Fibroblast of mammary gland (primary cell): ENCODE measurements at places on chromosomes 1 and 21.

DNA sequence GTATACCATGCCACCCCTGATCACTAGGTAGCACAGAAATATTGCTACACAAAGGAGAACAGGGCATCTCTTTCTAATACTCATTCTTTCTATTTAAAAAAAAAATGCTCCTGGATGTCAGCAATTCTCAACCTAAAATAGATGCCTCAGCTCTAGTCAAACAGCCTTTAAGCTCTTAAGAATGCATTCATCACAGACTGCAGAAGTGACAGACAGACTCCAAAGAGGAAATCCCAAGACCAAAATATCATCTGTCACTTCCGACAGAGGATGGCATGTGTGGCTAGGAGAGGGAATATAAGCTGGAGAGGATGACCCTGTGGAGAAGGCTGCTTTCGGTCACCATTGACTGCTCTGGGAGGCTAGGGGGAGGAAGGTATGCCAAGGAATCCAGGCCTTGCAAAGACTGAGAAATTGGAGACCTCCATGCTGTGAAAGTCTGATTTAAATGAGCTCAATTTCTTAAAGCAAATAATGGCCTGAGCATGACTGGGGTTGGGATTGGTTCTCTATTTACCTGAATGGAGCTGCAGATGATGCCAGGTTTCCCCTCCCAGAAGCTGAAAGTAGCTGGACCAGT is 277.4 kb downstream of the BRINP2 start:
- no peak for DNase-seq

DNA sequence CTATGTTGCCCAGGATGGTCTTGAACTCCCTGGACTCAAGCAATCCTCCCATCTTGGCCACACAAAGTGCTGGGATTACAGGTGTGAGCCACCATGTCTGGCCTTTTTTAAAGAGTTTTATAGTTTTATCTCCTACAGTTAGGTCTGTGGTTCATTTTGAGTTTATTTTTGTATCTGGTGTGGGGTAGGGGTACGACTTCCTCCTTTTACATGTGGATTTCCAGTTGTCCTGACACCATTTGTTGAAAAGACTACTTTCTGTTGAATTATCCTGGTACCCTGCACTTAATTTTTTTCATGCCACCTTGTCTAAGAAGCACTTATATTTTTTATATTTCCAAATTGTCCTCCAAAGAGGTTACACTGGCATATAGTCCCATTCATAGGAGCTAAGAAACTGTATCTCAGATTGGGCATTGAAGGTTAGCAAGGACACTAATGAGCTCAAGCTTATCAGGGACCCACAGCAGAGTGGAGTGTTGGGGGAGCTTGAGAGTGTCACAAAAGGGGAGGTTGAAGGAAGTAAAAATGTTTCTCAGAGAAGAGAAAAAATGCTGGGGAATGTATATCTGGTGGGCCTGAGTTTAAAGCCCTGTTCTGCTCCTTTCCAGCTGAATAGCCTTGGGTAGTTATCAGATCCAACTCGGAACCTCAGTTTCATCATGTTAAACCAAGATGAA is 23.4 kb upstream of the MEF2D start:
- no peak for DNase-seq

GRCh38 chr21:37244501-37245095 is 22.5 kb downstream of the VPS26C start:
- no peak for DNase-seq

DNA sequence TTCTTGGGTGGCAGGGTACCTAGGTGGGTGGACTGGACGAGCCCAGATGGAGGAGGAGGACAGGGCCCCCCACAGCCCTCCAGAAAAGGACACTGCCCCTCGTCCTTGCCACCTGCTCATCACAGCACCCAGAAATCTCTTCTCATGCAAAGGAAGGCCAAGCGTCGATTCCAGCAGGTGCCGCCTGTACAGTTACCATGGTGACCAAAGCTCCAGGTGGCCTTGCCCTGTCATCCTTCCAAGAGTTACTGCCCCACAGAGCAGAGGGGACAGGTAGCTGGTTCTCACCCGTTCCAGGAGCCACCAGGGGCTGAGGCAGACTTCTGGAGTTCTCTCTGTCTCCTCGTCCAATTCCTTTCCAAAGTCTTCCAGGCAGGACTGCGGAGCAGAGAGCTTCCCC is 119.9 kb upstream of the VAMP3 start:
- DNase-seq, result no peak

DNA sequence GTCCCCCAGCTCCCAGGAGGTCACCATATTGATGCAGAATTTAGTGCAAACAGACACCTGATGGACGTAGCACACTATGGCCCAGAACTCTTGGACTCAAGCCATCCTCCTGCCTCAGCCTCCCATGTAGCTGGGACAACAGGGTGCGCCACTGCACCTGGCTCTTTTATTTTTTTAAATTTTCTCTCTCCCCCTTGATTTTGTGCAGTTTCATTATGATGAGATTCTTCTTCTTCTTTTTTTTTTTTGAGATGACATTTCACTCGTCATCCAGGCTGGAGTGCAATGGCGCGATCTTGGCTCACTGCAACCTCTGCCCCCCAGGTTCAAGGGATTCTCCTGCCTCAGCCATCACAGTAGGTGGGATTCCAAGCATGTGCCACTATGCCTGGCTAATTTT is 63.8 kb downstream of the RPS6KA1 start:
- no peak for DNase-seq

- DNase-seq, result peak; percentile 4
Observed at GRCh38 chr1:3483801-3484444, 29.5 kb downstream of the ARHGEF16 start.

- peak; percentile 42 for DNase-seq
Observed at GRCh38 chr1:115669886-115670285, 28.1 kb downstream of the VANGL1 start.

GRCh38 chr21:40054403-40054802 is 187.2 kb downstream of the PCP4 start:
- no peak for DNase-seq

DNA sequence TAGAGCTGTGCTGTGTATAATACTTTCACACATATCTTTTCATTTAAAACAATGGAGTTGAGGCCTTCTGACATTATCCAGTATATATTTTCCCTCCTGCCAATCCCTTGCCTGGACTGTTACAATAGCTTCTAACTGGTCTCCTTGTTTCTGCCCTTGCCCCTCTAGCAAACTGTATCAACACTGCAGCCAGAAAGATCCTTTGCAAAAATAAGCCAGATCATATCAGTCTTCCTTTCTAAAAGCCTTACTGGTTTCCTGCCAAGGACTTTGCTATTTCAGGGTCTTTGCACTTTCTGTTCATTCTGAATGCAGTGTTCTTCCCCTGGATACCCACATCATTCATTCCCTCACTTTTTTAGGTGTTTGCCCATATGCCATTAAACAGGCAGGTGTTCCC is 370.1 kb downstream of the PTBP2 start:
- DNase-seq, result no peak

GRCh38 chr1:117058810-117059209 is 1.3 kb upstream of the TTF2 start:
- DNase-seq, result no peak

GRCh38 chr1:147171399-147172167 is 687 bp downstream of the PRKAB2 start:
- peak; percentile 18 for DNase-seq

GRCh38 chr1:216815260-216816131 is 92.3 kb upstream of the ESRRG start:
- DNase-seq, result no peak

DNA sequence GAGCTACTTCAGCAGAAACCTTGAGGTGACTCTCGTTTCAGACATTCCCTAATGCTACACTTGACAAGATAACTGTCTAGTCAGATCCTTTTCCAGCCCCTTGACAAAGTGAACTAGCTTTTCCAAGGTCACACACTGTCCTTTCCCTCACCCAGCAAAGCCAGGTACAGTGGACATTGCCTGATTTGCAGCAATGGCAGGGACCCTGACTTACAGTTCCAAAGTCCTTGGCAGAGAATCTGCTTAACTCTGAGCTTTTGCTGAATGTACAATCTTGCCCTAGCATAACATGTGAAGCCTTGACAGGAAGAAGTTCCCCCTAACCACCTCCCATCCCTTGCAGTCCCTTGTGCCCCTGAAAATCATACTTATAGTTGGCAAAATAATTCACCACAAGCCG is 37.1 kb downstream of the HSD3B2 start:
- DNase-seq, result no peak

DNA sequence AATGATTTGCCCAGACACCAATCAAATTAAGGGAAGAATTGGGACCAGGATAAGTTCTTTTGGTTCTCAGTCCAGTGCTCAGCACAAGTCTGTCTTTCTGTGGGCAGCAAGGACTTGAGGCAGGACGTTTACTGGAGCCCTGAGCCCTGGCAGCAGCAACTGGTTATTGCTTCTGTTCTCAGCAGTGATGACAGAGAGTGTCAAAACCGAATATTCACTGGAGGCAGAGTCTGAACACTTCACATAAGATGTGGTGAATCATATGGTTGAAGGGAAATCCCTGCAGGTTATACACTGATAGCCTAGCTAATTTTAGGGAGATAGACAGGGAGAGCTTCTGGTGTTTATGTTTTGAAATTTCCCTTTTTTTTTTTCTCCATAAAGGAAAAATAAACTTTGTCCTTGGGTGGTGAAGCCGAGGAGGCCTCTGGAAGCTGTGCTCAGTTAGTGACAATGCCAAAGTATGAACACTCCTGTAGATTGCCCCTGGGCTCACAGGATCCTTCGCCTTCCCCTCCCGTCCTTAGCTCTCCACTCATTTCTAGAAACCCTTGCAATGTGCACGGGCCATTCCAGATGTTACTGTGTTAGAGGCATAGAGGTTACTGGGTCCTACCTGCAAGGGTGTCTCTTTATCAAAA is 26.3 kb upstream of the TSPAN2 start:
- DNase-seq, result no peak

DNA sequence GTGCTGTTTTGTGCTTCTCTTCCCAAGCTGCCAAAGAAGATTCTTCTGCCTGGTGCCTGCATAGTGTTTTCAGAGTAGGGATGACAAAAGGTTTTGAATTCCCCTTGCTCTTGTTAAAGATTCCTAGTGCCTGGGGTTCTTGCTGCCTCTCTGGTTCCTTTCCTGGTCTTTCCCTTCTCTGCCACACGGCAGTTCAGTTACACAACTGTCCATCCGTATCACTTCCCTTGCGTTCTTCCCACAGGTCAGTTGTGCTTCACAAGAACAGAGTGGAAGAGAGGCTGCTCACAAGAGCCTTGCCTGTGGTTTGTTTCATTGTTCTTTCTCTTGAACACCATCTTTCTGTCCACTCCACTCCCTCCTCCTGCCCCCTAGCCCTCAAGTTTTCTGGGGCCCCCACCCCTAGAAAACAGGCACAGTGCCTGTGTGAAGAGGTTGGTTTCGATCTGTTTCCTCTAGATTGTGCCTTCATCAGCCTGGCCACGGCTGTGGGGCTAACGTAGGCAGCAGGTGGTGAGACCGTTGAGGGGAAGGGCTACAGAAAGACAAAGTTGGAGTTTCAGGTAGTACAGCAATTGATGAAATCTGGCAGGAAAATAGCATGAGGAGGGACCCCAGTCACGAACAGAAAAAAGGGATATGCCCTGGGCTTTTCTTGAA is 5.8 kb downstream of the VASH2 start:
- no peak for DNase-seq

DNA sequence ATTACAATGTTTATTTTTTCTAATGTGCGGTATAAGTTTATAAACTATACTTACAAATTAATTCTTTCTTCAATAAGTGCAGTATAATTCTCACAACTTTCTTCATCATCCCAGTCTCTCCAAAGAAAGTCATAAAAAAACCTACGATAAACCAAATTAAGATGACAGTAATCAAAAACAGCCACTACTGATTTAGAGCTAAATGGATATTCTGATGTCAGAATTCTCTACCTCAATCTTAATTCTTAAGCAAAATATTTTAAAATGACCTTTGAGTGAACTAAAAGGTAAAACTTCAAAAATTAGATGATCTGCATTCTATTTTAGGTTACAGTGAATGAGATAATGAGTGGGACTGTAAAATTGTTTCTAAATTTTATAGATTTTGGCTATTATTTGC is 13.6 kb downstream of the SHCBP1L start:
- no peak for DNase-seq

DNA sequence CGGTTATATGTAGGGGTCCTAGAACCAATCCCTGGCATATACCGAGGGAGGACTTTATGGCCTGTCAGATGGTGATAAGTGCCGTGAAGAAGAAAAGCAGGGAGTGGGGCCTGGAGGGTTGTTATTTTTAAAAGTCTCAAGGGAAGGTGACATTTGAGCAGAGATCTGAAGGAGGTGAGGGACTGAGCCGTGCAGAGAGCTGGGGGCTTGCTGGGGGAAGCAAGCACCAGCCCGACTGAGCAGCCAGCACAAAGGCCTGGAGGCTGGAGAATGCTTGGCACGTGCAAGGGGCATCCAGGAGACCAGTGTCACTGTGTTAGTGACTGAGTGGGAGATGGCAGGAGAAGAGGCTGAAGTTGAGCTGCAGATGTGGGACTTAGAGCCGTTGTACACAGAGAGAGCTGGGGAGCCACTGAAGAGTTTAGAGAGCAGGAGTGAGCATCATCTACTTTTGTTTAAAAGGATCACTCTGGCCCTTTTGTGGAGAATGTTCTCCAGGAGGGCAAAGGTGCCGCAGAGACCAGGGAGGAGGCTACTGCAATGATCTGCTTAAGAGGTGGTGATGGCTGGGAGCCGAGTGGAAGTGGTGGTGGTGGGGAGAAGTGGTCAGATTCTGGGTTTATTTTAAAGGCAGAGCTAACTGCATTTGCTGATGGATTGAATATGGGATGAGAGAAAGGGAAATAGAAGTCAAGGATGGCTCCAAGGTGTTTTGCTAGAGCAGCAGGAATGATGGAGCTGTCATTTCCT is 31.2 kb downstream of the PTPRU start:
- no peak for DNase-seq

- peak; percentile 23 for DNase-seq
Observed at GRCh38 chr1:224175617-224176016, 7.4 kb upstream of the DEGS1 start.

- no peak for DNase-seq
Observed at GRCh38 chr1:153380711-153381110, 5.3 kb upstream of the S100A12 start.

GRCh38 chr1:23634840-23635651 is 56.6 kb upstream of the RPL11 start:
- peak; percentile 81 for DNase-seq

DNA sequence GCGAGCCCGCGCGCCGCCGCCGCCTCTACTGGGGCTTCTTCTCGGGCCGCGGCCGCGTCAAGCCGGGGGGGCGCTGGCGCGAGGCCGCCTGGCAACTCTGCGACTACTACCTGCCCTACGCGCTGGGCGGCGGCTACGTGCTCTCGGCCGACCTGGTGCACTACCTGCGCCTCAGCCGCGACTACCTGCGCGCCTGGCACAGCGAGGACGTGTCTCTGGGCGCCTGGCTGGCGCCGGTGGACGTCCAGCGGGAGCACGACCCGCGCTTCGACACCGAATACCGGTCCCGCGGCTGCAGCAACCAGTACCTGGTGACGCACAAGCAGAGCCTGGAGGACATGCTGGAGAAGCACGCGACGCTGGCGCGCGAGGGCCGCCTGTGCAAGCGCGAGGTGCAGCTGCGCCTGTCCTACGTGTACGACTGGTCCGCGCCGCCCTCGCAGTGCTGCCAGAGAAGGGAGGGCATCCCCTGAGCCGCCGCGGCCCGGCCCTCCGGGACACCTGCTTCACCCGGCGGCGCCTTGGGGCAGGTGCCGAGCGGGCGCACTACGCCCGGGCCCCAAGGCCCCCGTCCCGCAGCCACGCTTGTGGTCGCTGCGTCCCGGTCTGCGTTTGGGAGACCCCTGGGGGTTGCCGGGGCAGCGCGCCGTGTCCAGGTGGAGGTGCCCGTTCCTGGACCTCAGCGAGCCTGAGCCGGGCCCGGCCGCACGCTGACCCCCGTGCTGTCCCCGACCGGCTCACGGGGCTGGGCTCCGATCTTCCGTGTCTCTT is 944 bp downstream of the B3GALT6 start:
- no peak for DNase-seq
